ENCODE measurements at places on chromosomes 3 and 15. TPM values are rescaled to one million over a fixed set of nuclear protein-coding genes. Genes with fewer than 3 reads are reported as not detected.
A peak's percentile ranks its signal among the peaks of the same experiment; 100 is the strongest.

GRCh38 chr3:38826001-38826400 is 10.0 kb upstream of the SCN10A start:
- H3K4me1 ChIP-seq, result peaks cover 6% of the 10 kb centered on the region
- peaks cover 4% of the 10 kb centered on the region for H3K27me3 ChIP-seq
- H3K4me3 ChIP-seq, result no peak overlapping the region
- no peak overlapping the region for H3K27ac ChIP-seq
- DNase-seq, result no peak
- H3K36me3 ChIP-seq, result peaks cover 6% of the 10 kb centered on the region

DNA sequence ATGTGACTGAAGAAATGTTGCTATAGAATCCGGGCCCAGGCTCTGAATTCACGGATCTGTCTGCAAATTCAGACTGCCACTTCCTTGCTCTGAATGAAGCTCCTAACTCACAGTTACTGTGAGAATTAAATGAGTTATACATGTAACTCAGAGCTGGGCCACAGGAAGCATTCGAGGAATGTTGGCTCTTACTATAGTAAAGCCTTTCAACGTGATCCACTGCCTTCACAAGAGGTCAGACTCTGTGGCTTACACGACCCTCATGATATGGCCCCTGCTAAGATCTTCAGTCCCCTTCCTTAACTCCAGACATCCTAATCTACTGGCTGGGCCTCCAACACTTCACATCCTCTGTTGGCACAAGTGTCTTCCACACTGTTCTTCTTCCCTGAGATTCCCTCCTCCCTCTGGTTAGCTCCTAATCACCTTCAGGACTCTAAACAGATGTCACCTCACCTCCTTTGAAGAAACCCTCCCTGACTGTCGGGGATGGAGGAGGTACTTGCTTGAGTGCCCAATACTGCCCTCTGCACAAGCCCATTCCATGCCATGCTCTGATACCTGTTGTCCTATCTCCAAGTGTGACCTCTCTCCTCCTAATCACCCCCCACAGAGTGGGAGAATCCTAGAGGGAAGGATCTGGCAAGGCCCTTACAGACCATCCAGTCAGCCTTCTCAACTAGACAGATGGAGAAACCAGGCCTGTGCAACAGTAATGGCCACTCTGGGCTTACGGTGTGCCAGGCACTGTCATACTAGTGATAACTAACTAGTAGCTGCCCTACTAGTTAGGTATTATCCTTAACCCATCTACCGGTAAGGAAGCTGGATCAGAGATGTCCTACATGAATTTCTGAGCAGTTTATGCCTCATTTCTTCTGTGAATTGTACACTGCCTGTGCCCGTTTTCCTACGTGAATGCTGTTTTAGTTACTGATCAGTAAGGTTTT is 1.3 kb downstream of the ACTR8 start:
- H3K27ac ChIP-seq, result peak overlapping the region; percentile 87
- peak overlapping the region; percentile 97 for H3K4me3 ChIP-seq
- H3K36me3 ChIP-seq, result peaks cover 35% of the 10 kb centered on the region
- H3K27me3 ChIP-seq, result peaks cover 7% of the 10 kb centered on the region
- no peak for DNase-seq

DNA sequence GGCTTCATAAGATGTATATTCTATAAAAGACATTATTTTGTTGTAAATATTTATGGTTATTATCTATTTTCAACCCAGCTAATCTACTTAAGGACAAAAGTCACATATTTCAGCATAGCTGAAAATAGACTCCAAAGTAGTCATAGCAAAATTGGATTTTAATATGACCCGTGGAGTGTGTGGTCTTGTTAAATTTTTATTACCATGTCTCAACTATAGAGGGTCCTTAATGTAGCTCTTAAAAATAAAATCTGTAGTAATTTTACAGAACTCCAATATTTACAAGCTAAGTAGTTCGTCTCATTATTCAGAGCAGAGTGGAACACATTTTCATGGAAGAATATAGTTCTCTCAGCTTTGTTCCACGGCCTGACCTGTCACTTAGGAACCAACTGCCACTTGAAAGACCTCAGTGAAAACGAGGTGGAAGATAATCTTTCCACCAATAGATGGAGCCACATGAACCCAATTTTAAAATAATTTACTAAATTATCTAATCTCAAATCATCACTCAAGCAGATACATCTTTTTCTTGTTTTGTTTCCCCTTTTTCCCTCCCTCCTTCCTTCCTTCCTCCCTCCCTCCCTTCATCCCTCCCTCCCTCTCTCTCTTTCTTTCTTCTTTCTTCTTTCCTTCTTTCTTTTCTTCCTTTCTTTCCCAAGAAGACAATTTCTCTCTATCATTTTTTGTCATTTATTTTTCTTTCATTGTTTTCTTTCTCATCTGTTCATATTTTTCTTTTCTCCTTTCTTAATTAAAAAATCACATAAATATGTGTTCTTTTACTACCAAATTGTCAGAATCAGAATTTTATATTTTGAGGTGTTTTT is 97.2 kb downstream of the CLDN1 start:
- H3K27ac ChIP-seq, result no peak overlapping the region
- H3K4me1 ChIP-seq, result peaks cover 4% of the 10 kb centered on the region
- no peak for DNase-seq
- no peaks in the 10 kb centered on the region for H3K36me3 ChIP-seq
- H3K4me3 ChIP-seq, result no peak overlapping the region

Gene CHST2
- total RNA-seq, result 12.9 TPM

GRCh38 chr15:32919749-32920414 is 202.1 kb downstream of the GREM1 start:
- no peaks in the 10 kb centered on the region for H3K36me3 ChIP-seq
- no peaks in the 10 kb centered on the region for H3K27me3 ChIP-seq
- no peak overlapping the region for H3K27ac ChIP-seq
- no peak for DNase-seq

DNA sequence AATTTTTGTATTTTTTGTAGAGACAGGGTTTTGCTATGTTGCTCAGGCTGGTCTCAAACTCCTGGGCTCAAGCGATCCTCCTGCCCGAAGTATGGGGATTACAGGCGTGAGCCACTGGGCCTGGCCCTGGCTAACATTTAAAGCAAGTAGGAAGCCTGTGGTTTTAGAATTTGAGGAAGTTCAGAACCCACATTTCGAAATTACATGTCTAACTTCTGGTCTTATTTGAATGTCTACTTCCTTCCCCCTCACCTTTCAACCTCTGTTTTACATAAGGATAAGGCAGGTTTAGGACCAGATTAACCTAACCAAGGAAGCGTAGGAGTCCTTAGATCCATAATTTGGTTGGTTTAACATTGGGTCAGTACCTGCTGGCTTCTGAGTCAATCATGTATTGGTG is 120.5 kb upstream of the PROK2 start:
- H3K36me3 ChIP-seq, result no peaks in the 10 kb centered on the region
- H3K27me3 ChIP-seq, result peaks cover 1% of the 10 kb centered on the region
- peaks cover 14% of the 10 kb centered on the region for H3K4me1 ChIP-seq
- no peak overlapping the region for H3K27ac ChIP-seq
- no peak for DNase-seq

GRCh38 chr3:71872256-71872655 is 87.3 kb upstream of the PROK2 start:
- no peak overlapping the region for H3K4me3 ChIP-seq
- no peak overlapping the region for H3K27ac ChIP-seq
- peaks cover 10% of the 10 kb centered on the region for H3K4me1 ChIP-seq
- DNase-seq, result no peak

Gene BOC
- 3.8 TPM for total RNA-seq

DNA sequence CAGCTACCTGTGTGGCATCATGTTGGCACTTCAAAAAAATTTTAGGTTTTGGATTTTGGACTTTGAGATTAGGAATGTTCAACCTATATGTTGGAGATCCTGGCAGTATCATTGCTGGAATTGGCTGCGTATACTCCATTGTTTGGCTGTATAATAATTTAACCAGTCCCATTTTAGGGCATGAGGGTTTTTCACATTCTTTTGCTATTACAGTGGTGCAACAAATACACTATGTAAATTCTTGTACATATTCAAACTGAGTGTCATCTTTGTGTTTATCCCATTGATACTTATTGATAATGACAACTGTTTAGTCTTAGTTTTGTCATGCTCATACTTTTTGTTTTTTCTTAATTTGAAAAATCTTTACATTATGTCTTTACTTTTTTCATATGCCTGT is 6.7 kb downstream of the THUMPD3 start:
- no peaks in the 10 kb centered on the region for H3K27me3 ChIP-seq
- no peak overlapping the region for H3K4me3 ChIP-seq
- no peaks in the 10 kb centered on the region for H3K4me1 ChIP-seq
- no peak for DNase-seq
- peaks cover 12% of the 10 kb centered on the region for H3K36me3 ChIP-seq
- H3K27ac ChIP-seq, result no peak overlapping the region

Gene CIDEC
- total RNA-seq, result not detected

DNA sequence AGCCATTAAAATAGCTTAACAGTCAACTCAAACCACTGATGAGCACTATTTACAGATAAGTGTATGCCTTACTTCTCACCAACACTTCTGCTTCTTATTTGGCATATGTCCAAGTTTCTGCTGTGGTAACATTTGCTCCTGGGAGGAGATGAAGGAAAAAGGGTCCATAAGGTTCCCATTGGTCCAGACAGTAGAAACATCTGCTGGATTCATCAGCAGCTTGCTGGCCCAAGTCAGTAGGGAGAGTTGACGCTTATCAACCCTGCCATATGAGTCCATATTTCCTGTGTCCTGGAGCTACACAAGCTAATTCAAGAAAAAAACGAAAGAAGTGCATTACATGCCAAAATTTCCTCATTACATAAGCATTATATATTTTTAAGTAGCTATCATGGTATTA is 824.5 kb downstream of the CADM2 start:
- DNase-seq, result no peak
- H3K27me3 ChIP-seq, result no peaks in the 10 kb centered on the region
- no peak overlapping the region for H3K4me3 ChIP-seq
- no peaks in the 10 kb centered on the region for H3K36me3 ChIP-seq

Gene KPNA1
- total RNA-seq, result 87.2 TPM

DNA sequence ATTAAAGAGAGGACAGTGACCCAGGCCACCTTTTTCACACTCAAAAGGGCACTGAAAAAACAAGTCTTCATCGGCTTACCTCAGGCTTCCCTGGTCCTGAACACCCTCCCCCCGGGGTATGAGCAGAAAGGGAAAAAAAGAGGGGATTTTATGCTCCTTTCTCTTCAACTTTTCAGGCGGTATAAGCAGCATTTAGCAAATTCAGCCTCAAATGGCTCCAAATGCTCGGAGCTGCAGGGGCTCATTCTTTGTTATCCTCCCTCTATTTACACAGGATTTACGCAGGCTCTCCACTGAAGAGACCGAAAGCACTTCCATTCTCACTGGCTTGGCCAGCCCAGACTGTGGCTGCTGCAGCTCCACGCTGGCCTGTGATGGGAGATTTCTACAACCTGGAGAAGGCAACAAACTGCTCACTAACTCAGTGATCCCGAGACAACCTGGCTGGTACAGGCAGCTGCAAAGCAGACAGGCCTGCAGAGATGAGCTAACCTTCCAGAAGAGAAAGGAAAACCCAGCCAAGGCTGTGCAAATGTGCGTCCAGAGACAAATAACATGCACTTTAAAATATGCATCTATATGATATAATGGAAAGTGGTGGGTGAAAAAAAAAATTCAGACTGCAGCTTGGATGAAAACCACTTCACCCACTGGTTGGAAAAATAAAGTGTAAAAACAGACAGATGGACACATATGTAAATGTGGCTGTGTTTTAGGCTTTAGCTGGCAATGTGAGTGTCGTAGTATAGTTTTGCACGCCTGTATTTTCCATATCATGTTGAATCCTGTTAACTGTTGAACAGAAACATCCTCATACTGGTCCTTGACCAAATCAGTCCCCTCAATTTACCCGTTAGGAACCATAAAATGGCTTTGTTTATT is 54.2 kb downstream of the MEIS2 start:
- H3K4me1 ChIP-seq, result peaks cover 10% of the 10 kb centered on the region
- H3K27me3 ChIP-seq, result no peaks in the 10 kb centered on the region
- H3K36me3 ChIP-seq, result no peaks in the 10 kb centered on the region
- H3K27ac ChIP-seq, result no peak overlapping the region
- DNase-seq, result peak; percentile 14

DNA sequence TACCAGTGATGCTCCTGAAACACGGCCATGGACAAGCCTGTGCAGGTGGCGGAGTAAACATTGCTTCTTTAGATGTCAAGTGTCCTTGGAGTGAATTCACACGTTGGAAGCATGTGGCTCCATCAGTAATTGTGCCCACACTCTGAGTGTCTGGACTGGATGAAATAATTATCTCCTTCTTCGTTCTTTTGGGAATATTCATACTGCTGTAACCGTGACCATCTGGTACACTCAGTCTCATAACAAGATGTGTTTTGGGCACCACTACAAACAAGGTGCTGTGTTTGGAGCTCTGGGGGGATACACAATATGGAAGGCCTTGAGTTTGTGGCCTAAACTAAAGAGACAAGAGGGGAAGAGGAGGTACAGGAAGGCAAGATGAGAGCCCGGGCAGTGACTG is 165.6 kb downstream of the APBA2 start:
- no peak for DNase-seq
- peaks cover 23% of the 10 kb centered on the region for H3K36me3 ChIP-seq
- H3K27me3 ChIP-seq, result peaks cover 4% of the 10 kb centered on the region
- H3K4me1 ChIP-seq, result no peaks in the 10 kb centered on the region
